ENCODE measurements at places on chromosomes 11 and 22.

DNA sequence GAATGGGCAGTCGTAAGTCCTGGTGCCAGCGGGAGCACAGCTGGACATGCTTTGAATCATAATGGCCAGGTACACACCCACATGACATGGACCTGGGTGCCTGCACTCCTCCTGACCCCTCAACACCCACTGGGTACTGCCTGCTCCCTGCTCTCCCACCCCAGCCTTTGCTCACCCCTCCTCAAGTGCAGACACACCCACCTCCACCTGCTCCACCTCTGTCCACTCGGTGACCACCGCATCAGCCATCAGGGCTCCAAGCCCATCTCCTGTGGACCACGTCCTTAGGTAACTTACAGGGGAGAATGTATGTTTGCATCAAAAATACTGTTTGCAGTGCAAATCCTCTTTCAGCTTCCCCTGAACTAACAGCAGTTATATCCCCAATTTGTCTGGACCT is 214.6 kb downstream of the BRD1 start:
- no peak for DNase-seq

DNA sequence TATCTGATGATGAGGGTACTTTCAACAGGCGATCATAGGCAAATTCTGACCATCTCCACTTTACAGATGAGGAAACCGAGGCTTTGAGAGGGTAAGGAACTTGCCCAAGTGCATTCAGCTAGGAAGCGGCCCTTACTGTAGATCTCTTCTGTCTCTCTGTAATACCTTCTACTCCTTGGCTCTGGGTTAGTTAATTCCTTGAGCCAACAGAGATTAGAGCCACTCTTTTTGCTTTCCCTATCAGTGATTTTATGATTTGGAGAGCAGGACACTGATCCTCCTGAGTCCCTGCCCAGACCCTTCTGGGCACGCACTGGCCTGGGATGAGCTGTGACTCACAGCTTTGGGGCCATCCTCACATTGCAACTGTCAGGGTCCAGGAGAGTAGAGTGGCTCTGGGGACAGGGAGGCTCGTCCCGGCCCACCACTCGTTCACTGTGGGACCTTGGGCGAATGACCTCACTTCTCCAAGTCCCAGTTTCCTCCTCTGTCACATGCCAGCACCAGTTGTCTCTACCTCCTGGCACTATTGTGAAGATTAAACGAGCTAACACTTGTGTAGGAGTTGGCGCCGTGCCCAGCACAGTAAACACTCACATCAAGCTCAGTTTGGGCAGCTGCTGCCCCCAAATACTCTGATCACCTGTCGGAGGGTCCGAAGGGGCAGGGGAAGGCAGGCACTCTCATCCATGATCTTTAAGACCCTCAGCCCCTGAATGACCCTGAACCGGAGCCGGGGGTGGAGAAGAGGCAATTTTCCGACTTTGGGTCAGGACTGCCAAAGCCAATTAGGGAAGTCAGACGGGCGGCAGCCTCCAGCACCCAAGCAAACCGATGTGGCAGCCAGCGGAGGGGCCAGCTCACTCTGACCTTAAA is 235.0 kb downstream of the MIAT start:
- peak; percentile 8 for DNase-seq

DNA sequence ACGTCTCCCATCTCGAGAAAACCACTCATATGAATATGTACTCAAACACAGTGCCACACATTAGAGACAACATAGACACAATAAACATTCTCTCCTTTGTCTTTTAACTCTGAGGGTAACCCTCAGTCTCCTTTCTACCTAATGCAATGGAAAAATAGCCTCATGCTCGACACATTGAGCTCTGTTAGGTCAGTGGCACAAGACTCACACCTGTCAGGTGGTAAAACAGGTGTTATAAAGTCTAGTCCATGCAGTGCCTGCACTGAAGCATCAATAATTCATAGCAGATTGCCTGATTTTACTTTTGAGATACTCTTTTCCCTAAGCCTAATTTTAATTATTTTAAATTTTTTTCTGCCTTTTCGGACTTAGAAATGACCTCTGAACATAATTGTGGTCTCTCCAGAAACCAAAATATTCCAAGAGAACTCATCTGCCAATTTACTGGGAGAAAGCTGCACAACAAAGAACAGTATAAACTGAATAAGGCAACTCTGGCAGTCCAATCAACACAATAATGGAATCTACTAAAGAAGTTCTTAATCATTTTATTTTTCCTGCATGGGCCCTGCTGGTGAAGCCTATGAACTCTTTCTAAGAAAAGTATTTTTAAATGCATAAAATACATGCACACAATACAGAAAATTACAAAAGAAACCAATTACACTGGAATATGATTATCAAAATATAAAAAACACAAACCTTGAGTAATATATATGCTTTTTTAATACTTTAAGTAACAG is 9.9 kb downstream of the RDX start:
- no peak for DNase-seq

DNA sequence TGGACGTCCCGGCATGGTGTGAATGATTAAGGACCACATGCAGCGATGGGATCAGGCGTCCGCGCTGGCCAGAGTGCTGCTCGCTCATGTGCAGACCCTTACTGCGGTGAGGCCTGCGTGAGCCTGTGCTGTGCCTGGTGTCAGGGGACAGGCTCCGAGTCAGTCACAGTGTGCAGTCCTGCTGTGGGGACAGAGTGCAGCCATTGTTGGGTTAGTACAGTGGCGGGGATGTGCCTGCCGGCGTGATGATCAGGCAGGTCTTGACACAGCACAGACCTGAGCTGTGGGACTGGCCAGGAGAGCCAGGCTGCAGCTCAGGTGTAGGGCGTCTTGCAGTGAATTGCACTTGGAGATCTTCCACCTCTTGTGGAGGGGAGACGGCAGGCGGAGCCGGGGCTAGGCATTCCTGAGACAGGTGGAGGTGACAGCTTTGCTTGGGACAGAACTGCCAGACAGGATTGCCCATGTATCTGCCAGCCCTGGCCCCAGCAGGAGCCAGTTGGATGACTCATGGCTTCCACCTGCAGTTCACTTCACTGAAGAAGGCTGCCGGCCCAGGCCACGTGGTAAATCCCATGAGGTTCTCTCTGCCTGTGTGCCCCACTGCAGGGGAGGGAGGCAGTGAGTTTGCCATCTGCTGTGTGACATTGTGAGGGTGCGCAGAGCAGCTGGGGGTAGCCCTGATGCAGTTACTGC is 17.3 kb downstream of the TRMU start:
- peak; percentile 68 for DNase-seq

DNA sequence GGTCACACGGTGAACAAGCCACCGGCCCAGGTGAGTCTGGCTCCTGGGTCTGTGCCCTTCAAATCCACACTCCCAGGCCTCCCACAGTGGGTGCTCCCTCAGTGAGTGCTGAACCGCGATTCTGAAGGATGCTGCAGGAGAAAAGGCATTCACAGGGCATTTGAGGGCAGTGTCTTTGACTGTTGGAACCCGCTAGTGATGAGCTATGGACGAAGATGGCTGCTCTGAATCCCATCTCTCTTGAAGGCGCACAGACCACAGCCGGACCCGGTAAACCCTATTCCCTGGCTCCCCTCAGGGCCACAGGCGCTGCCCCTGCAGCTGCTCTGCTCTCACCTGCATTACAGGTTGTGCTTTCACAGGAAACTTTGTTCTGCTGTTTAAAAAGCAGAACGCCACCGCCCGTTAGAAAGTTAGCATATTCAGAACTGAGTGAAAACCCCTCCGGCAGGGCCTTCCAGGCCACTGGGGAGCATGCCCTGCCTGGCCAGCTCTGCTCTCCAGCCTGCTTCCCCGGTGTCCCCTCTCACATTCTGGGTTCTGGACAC is 3.2 kb downstream of the LRRC32 start:
- DNase-seq: no peak

DNA sequence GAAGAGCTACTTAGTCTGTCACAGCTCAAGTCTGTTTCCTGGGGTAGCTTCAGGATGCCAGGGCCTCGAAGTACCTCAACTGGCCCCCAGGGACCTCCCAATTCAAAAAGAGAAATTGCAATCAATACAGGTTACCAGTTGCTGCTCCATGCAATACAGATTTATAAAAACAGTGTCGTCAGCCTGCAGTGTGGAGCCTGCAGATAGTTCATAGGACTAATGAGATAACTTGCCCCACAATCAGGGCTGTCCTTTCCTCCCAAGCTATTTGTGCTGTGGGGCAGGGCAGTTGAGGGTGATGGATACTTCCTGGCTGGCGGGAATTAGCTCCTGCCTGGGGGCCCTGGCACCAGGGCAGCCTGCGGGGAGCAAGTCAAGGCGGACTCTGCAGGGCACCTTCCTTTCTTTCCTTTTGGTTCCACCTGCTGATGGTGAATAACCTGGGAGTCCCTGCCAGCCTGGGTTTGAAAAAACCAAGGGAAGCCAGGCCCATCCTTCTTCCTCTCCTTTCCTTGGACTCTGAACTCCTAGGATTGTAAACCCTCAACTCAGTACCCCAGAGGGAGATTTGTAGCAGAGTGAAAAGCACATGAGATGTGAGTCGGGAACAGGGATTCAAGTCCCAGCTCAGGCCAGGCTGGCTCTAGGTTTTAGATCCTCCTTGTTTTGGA is 216.6 kb downstream of the CEP164 start:
- no peak for DNase-seq

DNA sequence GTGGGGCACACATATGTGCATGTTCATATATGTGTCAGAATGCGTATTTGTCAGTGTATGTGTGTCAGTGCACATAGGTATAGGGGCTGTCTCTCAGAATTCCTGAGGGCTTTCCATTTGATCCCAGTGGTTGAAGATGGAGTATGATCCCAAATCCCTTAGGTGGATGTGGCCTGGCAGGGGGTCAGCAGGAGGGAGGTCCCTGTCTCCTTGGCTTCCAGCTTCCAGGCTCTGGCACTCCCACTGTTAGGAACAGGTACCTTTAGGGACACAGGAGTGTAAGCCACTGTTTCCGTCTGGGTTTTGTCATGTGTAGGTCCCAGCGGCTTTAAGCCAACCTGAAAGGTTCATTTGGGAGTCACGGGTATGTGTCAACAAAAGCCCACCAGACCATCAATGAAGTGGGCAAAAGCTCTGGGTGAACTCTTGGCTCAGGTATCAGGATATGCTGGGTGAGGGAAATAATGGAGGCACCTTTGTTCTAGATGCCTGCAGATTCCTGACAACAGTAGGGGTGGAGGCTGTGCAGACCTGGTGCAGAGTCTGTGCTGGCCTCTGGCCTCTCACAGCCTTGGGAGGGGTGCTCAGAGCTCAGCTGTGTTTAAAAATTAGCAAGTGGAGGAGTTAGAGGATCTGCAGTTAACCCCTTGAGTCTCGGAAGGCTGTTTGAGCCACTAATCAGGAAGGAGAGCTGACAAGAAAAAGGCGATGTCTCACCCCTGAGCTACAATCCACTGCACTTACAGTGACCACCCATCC is 9.0 kb downstream of the KCNQ1OT1 start:
- DNase-seq: no peak

- DNase-seq: no peak
These were observed 320.1 kb upstream of the DDI1 start for GRCh38 chr11:103716363-103716762.

GRCh38 chr11:114912826-114913225 is 234.5 kb downstream of the NXPE2 start:
- DNase-seq: no peak

DNA sequence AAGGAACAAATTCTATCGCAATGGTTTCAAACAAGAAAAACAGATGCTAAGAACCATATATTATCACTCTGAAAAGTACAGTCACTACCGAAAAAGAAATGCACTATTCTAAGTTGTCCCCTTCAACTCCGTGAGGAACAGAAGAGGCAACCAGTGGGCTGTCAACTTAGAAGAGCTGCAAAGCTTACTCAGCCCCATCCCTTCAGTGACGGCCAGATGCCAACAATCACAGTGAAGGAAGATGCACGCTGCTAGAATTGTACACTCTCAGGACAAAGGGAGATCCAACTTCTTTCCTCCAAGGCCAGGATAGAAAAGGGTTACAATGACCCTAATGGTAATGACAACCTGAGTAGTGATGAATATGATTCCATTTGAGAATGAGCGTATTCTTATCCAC is 38.5 kb upstream of the CHKA start:
- DNase-seq: no peak

DNA sequence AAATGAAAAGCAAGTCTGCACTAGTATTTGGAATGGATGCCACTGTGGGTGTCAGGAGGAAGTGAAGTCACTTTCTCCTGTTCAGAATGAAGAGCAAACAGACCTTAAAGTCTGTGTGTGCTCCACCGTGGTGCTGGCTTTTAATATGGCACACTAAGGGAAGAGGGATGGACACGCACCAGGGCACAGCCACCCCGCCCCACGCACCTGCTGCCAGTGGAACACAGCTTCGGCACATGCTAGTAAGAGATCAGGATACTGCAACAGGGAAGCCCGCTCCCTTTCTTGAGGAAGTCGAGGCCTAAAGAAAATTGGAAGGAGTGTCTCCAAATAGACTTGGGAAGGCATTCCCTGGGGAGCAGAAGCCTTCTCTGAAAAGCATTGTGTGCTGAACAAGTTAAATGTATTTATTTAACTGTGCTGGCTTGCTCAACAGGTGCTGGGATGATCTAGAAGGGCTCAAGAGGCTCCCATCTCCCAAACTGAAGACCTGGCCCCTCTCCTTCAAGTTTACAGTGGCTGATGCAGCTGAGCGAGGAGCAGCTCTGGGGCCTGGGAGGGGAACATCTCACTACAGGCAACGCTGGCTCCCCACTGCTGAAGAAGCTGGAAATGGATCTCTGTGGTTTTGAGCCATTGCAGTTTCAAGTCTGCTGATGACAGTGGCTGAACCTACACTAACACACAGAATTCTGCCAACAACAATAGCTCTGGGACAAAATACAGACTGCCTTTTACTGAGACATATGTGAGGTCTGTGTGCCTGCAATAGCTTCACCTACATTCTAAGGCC is 504.6 kb upstream of the B3GAT1 start:
- DNase-seq: no peak

DNA sequence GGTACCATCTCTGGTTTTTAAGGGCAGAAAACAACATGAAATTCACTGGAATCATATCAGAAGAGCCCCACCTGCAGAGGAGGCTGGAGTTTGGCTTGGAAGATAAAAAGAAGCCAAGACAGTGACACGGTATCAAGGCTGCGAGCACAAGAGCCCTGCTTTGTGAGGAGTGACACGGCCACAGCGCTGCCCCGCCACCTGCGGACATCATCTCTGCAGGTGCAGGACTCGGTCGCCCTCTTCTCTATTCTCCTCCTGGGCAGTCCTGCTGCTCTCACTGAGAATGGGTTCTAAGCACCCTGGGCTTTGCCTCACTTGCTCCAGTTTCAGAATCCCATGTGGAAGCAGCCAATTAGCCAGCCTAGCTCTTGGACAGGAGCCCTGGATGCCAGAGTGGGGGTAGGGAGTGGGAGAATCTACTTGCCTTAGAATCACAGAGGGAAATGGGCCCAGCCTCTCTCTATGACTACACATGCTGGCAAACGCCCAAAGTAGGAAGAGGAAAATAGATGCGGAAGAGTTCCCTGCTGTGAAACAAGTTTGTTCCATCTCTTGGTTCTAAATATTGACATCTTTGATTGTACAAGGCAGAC is 17.1 kb downstream of the APOL4 start:
- peak; percentile 14 for DNase-seq

GRCh38 chr11:127931803-127932202 is 655.6 kb downstream of the ETS1 start:
- DNase-seq: no peak

DNA sequence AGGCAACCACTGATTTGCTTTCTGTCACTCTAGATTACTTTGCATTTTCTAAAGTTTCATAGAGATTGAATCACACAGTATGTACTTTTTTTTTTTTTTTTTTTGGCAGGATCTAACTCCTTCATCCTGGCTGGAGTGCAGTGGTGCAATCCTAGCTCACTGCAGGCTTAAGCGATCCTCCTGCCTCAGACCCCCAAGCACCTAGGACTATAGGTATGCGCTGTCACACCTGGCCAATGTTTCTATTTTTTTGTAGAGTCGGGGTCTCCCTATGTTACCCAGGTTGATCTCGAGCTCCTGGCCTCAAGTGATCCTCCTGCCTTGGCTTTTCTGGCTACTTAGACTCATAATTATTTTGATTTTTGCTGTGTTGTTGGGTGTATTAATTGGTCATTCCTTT is 294.6 kb upstream of the CTSC start:
- no peak for DNase-seq

Measured in caudate nucleus (tissue), 63 donors.